Stimulated activated CD8-positive, alpha-beta memory T cell treated with anti-CD3 and anti-CD28 coated beads, Interleukin-15, amount 100 ng/mL, for 24 hours (primary cell): ENCODE measurements at places on chromosomes 12 and 14.

DNA sequence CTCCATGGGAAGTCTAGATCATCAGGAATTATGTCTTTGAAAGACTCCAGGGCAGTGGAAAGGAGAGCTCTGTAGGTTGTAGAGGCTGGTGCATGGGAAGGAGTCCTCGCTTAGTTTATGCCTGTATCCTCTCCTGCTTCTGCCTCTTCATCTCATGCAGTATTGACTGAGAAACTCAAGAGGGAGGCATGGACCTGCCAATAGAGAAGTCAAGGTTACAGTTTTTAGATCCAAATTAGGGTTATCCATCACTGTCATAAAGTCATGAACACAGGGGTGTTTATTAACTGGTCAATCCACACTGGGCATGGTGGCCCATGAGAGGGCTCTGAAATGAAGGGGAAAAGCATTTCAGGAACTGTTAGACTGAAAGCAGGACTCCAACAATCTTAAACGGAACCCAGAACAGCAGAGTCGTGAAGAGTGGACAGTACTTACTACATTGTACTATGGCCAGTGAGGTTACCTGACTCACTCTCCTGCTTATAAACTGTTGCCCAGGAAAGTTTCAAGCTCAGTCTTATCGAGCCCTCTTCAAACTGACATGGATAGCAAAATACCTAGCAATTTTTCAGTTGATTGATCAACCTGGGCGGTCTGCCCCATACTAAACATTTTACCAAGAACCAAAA, 30.1 kb upstream of the DHRS7 start:
- DNase-seq = no peak

DNA sequence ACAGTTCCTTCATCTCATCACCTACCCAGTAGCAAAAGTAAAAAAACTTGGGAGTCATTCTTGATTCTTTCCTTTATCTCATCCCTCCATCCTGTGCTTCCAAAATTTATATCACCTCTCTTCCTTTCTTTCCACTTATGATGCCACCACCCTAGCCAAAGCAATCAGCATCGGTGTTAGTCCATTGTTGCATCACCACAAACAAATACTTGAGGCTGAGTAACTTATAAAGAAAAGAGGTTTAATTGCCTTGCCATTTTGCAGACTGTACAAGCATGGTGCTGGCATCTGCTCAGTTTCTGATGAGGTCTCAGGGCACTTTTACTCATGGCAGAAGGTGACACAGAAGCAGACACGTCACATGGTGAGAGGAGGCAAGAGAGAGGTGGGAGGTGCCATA, 19.8 kb upstream of the CATSPERB start:
- DNase-seq = no peak

DNA sequence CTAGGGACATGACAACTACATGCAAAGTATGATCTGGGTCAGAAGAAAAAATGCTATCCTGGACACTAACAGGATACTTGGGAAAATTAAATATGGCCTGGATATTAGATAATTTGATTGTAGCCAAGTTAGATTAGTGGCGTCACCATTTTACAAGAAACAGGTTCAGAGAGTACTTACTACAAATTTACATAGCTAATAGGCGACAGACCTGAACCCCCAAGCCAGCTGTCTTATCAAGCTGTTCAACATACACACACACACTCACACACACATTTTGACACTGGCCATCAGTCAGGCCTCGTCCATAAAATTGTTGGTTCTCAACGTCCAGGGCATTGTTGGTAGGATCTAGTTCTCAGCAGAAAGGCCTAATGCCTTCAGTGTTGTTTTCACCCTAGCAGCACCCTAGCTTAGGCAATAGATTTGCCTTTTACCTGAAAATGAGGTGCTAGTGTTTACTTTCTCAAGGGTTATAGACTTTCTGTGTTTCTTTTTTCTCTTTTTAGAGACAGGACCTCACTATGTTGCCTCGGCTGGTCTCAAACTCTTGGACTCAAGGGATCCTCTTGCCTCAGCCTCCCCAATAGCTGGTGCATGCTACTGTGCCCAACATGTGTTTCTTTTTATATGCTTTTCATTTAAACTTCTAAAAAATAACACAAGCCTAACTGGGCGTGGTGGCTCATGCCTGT, 3.3 kb upstream of the C14orf93 start:
- DNase-seq = no peak

DNA sequence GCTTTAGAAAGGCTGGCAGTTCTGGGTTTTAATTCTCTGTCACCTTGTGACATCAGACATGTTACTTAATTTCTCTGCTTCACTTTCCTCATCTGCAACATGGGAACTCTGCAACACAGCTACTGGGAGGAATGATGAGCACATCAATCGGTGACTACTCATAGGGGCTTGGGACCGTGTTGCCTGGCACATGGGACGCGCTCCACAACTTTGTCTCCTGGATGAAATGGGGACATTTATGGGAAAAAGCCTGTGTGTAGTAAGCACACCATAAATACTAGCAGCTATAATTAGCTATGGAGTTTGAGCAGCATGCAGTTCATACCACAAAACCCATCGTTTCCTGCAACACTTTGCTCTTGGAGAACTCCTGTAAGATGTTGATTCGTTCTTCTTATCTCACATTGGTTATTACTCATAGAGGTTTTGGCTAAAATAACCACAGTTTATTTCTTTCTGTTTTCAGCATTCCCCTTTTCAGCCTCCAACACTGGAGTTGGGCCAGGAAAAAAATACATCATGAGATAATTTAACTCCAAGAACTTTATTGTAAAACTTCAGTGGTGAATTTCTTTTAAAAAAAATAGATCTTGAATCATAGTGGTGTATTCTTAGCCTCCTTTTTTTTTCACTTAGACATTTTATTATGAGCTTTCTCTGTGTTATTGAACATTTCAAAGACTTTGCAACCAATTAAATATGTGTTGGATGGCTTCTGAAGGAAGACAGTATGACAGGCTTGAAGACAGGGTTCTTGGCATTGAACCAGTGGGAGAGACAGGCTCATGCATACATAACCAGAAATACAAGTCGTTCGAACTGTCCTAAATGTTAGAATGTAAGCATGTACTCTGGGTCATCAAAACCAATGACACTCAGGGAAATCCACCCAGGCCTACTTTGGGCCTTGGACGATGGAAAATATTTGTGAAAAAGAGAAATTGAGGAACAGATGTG, 72.7 kb downstream of the RIN3 start:
- no peak for DNase-seq

DNA sequence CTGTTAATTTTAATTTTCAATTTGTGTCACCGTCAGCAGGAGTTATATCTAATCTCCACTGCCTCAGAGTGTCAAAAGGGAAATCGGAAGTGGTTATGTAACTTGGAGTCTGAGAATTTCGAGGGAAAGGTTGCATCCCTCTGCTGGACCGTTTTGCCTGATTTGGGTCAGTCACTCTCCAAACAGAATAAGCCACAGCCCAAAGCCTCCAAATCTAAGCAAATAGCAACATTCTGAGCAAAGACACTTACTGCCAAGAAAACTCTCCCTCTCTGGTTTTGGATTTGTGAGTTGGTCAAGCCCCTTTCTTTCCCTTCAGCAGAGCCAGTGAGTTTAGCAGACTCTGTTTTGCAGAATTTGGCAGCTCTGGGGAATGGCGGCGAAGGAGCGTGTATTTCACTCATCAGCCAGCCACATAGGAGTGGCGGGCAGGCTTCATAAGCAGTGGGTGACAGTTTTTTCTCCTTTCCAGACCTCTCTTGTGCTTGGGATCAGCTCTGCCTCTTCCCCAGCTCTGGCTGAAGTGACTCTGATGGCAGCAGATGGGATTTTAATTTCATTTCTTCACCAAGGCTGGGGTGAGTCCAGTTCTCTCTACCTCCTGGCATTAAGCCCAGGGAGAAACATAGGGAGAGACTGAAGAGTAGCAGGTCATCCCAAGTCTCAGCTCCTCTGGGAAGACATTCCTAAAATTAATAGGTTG, 218.7 kb upstream of the NOS1 start:
- no peak for DNase-seq

GRCh38 chr12:128970941-128971340, 117.7 kb downstream of the GLT1D1 start:
- DNase-seq = no peak

GRCh38 chr12:90024262-90024661, 315.6 kb upstream of the ATP2B1 start:
- DNase-seq = no peak

- no peak for DNase-seq
Measured at GRCh38 chr14:80705241-80705980, 236.1 kb downstream of the CEP128 start.

DNA sequence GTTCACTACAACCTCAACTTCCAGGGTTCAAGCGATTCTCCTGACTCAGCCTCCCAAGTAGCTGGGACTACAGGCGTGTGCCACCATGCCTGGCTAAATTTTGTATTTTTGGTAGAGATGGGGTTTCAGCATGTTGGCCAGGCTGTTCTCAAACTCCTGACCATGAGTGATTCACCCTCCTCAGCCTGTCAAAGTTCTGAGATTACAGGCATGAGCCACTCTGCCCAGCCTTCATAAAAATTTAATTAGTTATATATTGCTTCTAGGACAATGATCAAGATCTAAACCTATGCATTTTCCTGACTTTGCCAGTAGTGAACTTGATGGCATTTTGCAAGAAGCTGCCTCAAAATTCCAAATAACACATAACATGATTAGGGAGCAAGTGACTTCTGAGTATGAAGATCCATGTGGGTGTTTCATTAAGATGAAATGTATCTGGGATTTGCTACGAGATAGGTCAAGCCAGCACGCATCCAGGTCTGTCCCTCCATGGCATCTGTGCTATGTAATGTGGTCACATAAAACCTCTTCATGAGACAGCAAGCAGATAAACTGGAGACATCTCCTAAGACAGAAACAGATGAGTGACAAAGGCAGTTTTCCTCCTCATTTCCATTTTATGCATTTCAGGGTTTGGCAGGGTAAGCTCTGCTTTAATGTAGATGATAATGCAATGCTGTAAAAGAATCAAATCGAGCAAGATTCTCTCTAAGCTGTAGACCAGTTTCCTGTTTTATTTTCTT, 319.4 kb upstream of the ATP2B1 start:
- no peak for DNase-seq

DNA sequence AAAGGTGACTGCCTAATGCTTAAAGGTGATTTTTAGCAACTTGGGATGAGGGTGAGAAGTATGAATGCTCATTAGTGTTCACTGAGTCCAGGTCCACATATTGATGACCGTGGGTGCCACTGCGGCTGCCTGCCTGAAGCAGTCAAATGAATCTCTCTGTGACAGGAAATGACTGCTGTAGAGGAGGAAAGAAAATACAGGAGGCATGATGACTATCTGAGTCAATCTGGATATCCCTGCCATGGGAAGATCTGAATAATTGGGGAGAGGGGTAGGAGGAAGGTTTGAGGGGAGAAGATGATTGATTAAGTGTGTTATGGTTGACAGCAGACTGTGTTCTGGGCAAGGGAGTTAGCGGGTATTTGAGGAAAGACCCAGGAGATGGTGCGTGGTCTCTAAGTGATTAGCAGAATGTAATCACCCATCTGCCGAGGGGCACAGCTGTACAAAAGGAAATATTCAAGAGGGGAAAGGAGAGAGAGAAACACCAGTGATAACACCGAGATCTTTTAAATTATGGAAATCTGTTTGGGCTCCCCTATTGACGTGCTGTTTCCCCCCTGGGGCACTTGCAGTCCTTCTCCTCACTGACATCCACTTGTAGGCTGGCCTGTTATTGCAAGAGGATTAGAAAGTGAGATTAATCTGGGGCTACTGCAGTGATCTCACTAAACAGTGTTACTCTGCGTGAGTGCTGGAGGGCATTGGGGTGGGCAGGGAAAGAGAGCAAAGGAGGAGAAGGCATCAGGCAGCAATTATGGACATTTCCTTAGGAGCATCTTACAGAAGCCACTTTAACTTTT, 97.7 kb downstream of the AKAP6 start:
- no peak for DNase-seq

DNA sequence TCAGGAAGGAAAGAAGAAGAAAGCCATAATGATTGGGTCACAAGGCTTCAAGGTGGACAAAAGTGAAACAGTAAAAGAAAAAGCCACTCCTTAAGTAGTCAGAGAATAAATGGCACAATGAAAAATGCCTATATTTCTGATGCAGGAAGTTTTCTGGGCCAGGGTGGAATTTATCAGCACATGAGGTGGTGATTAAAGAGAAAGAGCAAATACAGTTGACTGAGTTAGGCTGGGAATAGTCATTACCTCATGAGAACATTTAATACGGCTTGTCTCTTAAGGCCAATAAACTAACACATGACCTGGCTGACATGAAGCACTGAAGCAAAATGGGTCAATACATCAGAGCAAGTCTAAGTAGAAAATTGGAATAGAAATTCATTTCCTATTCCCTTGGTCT, 499.7 kb downstream of the TMTC2 start:
- no peak for DNase-seq

DNA sequence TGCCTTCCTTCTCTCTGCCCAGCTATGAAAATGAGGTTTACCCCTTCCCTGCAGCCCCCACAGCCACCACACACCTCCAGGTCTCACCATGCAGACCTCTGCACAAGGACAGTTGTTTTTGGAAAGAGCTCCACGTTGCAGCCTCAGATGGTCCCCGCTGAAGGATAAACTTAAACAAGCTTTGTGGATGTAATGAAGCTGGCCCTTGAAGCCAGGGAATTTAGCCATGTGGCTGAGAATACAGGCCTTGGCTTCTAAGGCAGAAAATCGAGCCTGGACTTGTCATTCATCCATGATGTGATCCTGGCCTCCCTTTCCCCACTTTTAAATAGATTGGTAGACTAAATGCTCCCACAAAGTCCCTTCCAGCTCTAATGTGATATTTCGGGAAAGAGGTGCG, 79.4 kb downstream of the TBX3 start:
- no peak for DNase-seq

DNA sequence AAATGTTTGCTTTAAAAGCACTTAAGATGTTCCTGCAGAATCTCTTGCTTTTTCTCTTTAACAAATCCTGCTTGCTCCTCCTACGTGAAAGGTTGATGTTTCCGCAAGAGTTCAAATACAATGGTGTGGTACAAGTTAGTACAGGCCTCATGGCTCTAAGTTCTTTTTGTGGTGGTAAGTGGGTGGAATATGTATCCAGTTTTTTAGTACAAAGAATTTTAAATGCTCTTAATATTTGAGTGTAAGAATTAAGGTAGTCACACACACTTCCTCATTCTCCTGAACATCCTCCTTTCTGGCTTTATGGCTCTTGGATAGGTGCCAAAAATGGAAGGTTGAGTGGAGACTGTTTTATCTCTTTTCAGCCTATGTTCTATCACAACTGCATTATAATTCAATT, 1.8 kb downstream of the OTOGL start:
- DNase-seq = no peak

DNA sequence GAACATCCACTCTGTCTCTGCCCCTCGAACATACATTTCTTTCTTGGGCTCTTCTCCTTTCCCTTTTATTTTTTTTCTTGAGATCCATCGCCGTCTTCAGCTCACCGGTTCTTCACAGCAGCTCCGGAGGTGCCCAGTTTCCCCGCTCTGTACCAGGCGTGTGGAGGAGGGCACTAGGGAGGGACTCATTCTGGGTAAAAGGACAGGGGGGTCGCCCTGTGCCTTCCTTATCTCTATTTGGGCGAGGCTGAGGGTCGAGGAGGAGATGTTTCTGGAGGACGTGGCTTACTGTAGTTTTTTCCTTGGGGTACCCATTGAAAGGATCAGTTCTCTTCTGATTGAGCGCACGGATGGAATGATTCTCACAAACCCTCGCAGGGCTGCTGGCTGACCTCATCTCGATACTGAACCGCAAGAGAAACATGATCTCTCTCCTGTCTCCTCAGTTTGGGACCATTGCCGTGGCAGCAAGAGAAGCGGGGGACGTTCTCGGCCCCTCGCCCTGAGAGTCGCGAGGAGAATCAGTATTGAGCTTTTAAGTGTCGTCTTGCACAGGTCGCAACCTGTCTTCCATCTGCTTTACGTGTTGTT, 386 bp downstream of the LIN52 start:
- no peak for DNase-seq

GRCh38 chr14:99718031-99718810, 34.1 kb downstream of the CYP46A1 start:
- no peak for DNase-seq
